SK-N-DZ (cell line): ENCODE measurements at places on chromosomes 4 and X.

DNA sequence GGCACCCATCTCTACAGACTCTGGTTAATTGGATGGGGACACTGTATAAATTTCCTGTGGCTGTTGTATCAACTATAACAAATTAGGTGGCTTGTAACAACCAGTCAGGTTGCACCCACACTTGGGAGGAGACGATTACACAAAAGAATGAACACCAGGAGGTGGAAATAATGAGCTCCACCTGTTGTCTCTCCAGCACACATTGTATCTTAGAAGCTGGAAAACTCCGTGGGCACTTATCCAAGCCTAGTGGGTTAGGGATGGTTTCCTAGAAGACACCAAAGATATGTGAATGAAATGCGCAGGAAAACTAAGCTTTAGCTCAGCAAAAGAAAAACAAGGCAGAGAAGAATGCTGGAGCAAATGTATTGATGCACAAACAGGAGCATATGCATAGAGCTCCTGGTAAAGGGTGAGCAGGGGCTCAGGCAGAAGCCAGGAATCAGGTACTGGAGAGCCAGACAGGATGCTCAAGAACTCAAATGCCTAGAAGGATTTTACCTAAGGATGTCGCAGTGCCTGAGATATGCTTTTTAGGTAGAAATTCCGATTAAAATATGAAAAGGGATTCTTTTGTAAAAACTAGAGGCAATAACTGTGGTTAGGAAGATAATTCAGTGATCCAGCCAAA, 111.7 kb downstream of the GALNTL6 start:
- DNase-seq, result no peak

DNA sequence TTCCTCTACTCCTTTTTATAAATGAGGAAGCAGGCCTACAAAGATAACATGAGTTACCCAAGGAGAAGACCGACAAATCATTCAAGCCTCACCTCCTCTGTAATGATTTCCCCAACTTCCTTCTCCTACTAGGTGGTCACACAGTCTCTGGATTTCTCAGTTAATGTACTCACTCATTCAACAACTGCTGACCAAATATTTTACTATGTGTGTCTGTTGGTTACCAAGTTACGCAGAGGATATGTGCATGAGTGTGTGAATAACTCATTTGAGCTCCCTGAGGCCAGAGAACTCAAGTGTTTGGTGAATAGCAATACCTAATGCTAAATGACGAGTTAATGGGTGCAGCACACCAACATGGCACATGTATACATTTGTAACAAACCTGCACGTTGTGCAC, 10.4 kb downstream of the CASK start:
- no peak for DNase-seq

DNA sequence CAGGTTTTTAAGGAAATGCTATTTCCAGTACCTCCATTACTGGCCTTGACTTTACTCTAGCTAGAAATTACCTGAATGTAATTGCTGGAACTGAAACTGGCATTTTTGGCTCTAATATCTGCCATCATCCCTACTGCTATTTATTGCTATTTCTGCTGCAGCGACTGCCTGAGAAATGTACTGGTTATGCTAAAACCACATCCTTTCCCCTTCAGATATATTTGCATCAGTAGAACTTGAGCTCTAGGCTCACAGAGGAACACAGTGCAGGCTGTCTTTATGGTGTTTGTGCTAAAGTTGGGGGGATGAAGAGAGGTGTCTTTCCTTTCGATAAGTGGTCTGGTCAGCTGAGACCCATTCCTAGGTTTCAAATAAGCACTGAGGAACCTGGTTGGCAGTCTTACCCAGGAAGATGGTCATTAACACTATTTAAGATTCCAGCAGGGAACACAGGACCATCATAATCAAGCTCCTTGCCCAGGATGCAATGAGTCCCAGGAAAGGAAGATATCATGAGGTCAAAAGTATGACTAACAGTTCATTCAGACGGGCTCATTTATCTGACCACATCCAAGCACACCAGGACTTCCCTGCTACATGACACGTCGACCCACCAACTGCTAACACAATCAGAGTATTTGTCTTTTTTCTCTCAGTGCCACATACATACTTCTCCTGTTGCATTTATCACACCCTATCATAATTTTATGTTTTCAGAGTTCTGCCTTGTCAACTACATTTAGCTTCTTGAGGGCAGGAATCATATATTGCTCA, 137.4 kb downstream of the GABRA3 start:
- DNase-seq, result no peak

DNA sequence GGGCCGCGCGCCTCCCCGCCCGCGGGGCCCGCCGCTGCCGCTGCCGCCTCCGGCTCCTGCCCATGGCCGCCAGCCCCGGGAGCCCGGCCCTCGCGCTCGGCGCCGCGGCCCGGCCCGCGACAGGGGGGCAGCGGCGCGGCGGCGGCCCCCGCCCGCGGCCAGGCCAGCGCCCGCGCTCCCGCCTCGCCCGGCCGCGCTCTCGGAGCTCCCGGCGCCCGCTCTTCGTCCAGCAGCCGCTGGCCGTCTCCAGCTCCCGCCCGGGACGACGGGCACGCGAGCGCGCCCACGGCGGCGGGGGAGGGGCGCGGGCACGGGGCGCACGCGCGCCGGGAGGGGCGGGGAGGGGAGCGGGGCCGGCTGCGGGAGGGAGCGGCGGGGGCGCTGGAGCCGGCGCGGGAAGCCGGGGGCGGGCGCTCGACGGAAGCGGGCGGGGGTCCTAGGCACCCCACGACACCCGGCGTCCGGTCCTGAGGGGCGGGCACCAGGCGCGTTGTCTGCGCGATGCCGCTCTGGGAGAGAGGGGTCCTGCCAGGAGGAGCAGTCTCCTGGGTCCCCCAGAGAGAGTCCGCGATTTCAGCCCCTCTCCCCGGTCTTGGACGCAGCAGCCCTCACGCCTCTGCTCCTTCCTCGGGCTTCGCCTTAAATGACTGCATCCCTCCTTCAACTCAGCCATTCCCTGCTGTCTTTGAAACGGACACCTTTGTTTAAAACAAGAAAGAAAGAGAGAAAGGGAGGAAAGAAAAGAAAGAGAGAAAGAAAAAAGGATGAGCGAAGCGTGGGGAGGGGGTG, 490 bp upstream of the PDZD4 start:
- DNase-seq, result no peak

DNA sequence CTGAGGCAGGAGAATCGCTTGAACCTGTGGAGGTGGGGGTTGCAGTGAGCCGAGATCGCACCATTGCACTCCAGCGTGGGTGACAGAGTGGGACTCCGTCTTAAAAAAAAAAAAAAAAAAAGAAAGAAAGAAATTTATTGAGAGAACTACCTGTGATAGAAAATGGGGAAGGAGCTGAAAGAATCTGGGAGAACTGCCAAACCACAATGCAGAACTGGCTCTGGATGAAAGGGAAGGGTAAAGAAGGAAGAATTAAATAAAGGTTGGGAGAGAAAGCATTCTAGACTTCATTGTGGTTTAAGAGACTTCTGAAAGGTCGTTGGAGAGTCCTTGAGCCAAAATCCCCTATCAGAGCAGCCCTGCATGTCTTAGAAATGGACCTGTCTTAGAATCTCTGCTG, 567.9 kb upstream of the HTR2C start:
- no peak for DNase-seq

GRCh38 chr4:149062997-149063396, 620.8 kb upstream of the NR3C2 start:
- DNase-seq, result no peak

DNA sequence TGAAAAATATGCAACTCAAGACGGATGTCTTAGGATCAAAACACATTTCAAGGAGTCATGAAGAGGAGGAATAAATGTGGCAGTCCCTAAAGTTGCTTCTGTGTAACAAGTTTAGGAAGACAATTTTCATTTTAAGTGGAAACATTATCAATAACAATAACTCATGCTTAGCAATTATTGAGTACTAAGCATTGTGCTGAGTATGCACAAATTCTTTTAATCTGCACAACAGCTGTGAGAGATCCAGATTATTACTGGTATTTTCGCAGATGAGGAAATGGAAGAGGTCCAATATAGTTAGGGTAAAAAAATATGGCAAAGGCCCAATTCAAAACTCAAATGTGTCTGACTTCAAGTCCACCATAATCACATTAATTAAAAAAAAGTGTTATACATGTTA, 2.9 kb upstream of the TEX13B start:
- no peak for DNase-seq

- peak; percentile 47 for DNase-seq
These were observed 218.3 kb upstream of the HAND2 start for GRCh38 chr4:173748353-173748752.

GRCh38 chr4:170672381-170672965, 582.7 kb upstream of the AADAT start:
- DNase-seq, result no peak

GRCh38 chrX:111376486-111376885, 35.5 kb downstream of the DCX start:
- no peak for DNase-seq

DNA sequence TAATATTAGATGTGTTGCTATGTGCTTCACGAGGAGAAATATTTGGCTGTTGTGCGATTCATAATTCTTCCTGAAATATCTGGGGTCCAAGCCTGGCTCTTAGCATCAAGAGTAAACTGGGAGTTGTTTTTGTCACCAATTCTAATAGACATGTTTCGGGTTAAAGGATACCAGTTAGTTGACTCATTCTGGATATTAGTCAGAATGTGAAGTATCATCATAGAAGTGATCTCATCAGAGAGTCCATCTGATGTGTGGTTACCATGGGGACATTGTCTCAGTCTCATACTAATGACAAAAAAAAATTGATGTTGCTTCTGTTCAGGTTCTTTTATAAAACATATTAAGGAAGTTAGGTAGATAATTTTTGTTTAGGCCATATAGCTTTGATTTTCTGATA, 57.2 kb upstream of the MTMR1 start:
- DNase-seq, result no peak

DNA sequence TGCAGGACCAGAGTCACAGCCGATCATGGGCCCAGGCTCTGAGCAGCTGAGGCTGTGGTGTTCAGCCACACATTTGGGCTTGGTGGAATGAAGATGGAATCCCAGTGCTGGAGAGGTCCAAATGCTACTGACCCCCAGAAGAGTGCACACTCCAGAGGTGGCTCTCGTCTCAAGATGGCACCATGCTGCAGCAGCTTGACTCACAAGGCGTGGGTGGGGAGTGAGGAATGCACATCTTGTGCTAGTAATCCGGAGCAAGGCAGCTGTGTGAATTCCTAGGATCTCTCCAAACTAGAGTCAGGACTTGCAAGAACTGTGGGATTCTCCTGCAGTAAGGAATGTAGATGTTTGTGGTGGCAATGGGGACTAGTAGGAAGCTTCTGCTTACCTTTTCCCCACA, 28.7 kb downstream of the RAB28 start:
- no peak for DNase-seq

GRCh38 chr4:88422403-88422802, 34.5 kb upstream of the HERC5 start:
- DNase-seq, result no peak

- DNase-seq, result no peak
These were observed 679.4 kb downstream of the PDHA2 start for GRCh38 chr4:96519291-96519690.

GRCh38 chrX:20212486-20213089, 54.1 kb downstream of the RPS6KA3 start:
- DNase-seq, result no peak

- no peak for DNase-seq
These were observed 858.8 kb upstream of the FRG1 start for GRCh38 chr4:189081826-189082225.

GRCh38 chr4:181234951-181235680, 1008.1 kb upstream of the TENM3 start:
- DNase-seq, result peak; percentile 20

- DNase-seq, result no peak
These were observed 37.3 kb downstream of the HPGD start for GRCh38 chr4:174485025-174485424.

- no peak for DNase-seq
These were observed 29.8 kb upstream of the SMARCAD1 start for GRCh38 chr4:94177822-94178221.

- no peak for DNase-seq
These were observed 353.5 kb downstream of the ADGRL3 start for GRCh38 chr4:61553557-61554125.

GRCh38 chrX:152896450-152896849, 1.4 kb upstream of the ZNF185 start:
- no peak for DNase-seq

DNA sequence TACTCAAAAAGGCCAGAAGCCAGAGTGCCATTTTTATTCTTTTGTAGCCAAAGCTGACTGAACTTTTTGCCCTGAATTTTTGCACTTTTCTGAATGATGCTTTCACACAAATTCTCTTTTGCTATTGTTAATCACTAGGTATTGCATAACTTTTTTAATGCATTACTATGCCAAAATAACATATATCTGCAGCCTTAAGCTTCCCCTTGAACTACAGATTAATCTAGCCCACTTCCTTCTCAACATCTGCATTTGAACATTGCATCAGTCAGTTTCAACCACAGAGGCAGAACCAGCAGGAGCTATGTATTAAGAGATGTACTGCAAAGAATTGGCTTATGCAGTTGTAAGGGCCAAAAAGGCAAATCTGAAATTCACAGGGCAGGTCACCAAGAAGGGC, 197.6 kb upstream of the GYPA start:
- DNase-seq, result no peak

DNA sequence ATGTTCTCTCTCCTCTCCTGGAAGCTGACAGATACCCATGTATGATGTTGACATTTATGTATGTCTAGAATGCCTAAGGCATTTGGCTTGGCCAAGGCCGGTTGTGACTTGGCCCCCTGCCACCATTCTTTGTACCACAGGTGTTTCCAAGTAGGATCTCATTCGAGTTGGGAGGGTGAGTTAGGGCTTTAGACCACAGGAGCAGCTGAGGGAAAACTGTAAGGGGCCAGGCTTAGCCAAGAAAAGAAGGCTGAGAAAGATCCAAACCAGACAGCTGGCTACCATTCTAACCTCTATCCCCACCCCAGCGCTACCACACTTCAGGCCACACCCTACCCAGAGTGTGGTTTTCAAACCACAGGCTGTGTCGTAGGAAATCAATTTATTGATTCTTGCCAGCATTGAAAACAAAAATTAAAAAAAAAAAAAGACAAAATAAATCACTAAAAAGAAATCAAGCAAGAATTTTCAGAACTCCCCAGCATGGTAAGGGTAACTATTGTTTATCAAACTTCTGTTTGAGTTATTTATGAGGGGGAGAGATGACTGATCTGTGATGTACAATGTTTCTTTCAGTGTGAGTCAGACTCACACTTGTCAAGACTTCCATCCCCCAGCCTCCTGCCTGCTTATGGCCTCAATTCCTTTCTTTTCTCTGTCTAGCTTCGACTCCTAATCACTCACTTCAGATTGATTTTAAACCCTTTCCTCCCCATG, 9.9 kb downstream of the TMSB4X start:
- no peak for DNase-seq

DNA sequence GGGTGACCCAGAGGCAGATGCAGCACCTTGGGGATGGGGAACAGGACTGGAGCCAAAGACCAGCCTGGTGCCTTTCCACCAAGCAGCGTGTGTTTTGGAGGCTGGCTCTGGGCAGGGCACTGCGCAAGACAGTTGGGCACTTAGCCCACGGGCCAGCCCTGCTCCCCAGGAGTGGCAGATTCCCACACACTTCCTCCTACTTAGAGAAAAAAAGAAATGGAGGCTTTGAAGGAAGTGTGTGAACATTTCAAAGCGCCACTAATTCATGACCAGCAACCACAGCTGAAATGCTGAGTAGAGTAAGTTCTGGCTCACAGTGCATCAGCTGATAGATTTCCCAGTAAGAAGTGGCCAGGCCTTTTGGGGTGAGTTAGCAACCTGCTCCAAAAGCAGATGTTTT, 54.9 kb upstream of the LGI2 start:
- no peak for DNase-seq
